ENCODE measurements at places on chromosomes 16 and 17. TPM values are rescaled to one million over a fixed set of nuclear protein-coding genes. Genes with fewer than 3 reads are reported as not detected.
A peak's percentile ranks its signal among the peaks of the same experiment; 100 is the strongest.

Gene DPEP2
- total RNA-seq, result 3.1 TPM

Gene ARHGAP44
- total RNA-seq, result 8.4 TPM

Gene ALOX12B
- total RNA-seq, result not detected

Gene C16orf54
- total RNA-seq, result 4.9 TPM

Gene FBXO39
- total RNA-seq, result not detected

Gene KATNB1
- total RNA-seq, result 14.5 TPM

Gene SLC16A13
- 6.5 TPM for total RNA-seq

Gene GPR142
- not detected for total RNA-seq

DNA sequence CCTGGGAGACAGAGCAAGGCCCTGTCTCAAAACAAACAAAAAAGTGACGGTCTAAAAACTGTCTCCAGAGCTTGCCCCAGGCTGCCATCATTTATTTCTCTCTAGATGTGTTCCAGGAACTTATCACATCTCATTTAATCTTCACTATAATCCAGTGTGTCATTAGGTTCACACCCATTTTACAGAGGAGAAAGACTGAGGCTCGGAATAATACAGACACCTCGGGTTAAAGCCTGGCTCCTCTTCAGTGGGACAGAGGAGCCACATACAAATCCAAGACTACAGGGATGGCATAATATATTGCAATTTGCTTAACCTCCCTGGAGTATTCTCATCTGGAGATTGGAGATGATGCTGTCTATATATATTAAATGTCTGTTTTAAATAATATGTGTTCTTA is 5.9 kb downstream of the PDILT start:
- peaks cover 12% of the 10 kb centered on the region for H3K4me1 ChIP-seq
- no peak overlapping the region for H3K27ac ChIP-seq
- no peak overlapping the region for H3K4me3 ChIP-seq

- DNase-seq, result no peak
- peak overlapping the region; percentile 88 for H3K27ac ChIP-seq
- H3K27me3 ChIP-seq, result no peaks in the 10 kb centered on the region
- no peak overlapping the region for H3K4me3 ChIP-seq
- no peaks in the 10 kb centered on the region for H3K4me1 ChIP-seq
- no peaks in the 10 kb centered on the region for H3K36me3 ChIP-seq
Observed at GRCh38 chr16:89489898-89490438, 393 bp downstream of the ANKRD11 start.

DNA sequence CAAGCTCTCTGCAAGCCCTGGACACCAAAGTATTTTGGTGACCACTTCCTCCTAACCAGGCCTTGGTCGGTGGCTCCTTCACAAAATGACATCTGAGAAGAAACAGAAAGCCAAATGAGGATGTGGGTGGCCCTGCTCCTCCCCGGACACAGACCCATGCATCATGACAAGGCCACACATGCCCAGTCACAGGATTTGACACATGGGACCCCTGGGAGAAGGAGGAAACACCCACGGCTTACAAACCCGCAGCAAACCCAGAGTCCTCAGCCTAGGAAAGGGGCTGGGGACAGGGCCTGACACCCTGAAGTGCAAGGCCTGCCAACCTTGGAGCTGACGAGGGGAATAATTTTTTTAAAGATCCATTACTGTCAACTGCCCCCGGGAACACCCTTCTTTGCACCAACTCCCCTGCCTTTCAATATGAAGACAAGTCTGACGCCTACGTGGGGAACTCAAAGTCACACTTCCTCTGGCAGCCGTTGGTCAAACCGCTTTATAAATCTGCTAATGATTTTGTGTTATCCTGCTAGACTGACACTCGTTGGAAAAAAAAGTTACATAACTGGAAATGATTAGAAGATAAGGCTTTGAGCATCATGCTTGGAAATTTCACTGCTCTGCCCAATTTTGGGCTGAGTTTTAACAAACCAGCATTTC is 41.3 kb downstream of the GAS7 start:
- no peak overlapping the region for H3K27ac ChIP-seq
- no peaks in the 10 kb centered on the region for H3K36me3 ChIP-seq
- H3K4me3 ChIP-seq, result no peak overlapping the region
- H3K4me1 ChIP-seq, result peaks cover 2% of the 10 kb centered on the region

- no peak overlapping the region for H3K4me3 ChIP-seq
- H3K36me3 ChIP-seq, result no peaks in the 10 kb centered on the region
- no peaks in the 10 kb centered on the region for H3K4me1 ChIP-seq
- no peak overlapping the region for H3K27ac ChIP-seq
- DNase-seq, result no peak
Observed at GRCh38 chr17:34665150-34665806, 85.9 kb downstream of the TMEM132E start.

GRCh38 chr17:39605492-39606433 is 2.0 kb downstream of the NEUROD2 start:
- H3K27me3 ChIP-seq, result peaks cover 62% of the 10 kb centered on the region
- no peak overlapping the region for H3K4me3 ChIP-seq
- H3K36me3 ChIP-seq, result no peaks in the 10 kb centered on the region
- no peaks in the 10 kb centered on the region for H3K4me1 ChIP-seq
- H3K27ac ChIP-seq, result no peak overlapping the region

DNA sequence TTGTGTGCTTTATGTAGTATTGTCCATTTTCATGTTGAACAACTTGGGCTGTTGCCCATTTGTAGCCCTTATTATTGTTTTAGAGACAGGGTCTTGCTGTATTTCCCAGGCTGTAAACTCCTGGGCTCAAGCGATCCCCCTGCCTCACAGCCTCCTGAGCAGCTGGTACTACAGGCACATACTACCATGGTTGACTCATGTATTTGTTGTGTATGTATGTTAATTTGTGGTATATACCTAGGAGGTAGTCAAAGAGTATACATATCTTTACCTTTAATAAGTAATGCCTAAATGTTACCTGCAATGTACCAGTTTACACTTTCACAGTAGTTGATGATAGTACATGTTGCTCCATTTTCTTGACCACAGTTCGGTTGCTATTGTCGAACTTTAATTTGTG is 18.1 kb downstream of the PPM1D start:
- no peaks in the 10 kb centered on the region for H3K36me3 ChIP-seq
- no peaks in the 10 kb centered on the region for H3K27me3 ChIP-seq
- H3K4me1 ChIP-seq, result no peaks in the 10 kb centered on the region
- H3K27ac ChIP-seq, result no peak overlapping the region
- H3K4me3 ChIP-seq, result no peak overlapping the region
- DNase-seq, result no peak

DNA sequence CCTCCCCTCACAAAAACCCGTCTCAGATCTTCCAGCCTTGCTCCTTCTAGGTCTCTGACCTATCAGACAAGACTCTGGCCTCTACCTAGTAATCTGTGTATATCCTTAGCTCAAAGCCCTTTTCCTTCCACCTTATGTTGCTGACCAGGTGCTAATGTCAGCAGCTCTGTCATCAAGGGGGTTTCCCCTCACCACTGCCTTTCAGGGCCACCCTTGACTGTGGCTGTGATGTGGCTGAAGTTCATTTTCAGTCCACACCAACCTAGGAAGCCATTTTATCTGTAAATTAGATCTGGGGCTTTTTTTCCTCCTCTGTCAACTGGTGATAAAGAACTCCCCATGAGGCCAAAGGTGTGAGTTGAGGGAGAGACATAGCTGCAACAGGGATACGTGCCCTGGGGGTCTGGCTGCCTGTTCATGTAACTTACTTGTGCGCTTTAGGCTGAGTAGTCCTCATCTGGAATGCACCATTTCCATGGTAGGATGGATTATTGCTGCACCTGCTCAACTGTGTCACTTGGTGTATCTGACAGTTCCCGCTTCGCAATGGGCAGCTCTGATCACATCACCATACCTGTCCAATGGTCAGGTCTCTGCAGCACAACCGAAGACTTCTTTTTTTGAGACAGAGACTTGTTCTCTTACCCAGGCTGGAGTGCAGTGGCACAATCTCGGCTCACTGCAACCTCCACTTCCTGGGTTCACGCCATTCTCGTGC is 14.7 kb upstream of the RUNDC3A start:
- H3K27ac ChIP-seq, result no peak overlapping the region
- no peaks in the 10 kb centered on the region for H3K4me1 ChIP-seq
- no peaks in the 10 kb centered on the region for H3K36me3 ChIP-seq
- DNase-seq, result no peak
- H3K27me3 ChIP-seq, result no peaks in the 10 kb centered on the region
- no peak overlapping the region for H3K4me3 ChIP-seq

DNA sequence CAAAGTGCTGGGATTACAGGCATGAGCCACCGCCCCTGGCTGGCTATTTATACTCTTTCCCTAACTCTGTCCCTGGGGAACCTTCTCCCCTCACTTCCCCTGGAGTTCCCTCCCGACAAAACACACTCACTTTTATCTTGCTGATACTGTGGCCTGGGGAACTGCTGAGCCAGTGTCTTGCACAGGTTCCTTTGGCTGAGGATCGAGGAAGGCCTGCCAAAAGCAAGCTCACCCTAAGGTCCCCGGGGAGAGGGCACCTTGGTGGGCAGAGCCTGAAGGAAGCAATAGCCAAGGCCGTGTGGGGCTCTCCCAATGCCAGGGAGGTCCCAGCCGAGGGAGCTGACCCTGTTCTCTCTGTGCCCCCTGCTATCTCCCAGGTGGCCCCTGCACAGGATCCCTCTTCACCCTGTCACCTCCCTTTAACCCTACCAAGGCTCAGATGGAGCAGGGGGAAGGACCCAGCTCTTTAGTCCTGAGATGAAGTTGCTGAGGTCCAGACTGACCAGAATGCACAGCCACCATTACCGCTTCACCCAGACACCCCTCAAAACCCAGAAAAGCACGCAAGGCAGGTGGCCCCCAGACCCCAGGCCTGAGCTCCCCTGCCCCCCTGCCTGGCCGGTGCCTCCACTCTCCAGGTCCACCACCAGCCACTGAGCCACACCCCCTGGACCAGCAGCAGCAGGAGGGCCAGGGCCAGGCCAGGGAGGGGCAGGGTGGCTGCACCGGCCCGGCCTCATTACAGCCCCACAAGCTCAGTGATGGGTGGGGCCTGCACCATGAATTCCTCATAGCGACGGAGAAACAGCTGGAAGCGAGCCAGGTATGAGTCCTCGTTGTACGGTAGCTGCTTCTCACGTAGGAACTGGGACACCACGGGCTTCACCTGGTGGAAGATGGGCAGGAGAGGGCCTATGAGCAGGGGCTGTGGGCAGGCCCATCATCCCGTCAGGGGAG is 5.1 kb upstream of the FDXR start:
- no peaks in the 10 kb centered on the region for H3K27me3 ChIP-seq
- no peaks in the 10 kb centered on the region for H3K36me3 ChIP-seq
- H3K4me1 ChIP-seq, result no peaks in the 10 kb centered on the region
- no peak for DNase-seq

DNA sequence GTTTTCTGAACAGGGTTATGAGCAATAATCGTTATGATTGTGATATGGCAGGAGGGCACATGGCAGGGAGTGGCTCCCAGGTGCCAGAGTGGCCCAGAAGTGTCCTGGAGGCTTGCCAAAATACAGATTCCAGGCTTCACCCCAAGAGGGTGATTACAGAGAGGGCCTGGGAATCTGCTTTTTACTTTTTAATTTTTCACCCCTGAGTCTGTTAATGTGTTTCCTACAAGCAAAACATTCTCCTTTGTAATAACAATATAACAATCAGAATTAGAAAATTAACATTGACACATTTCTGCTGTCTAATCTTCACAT is 212.4 kb downstream of the SNX29 start:
- no peak overlapping the region for H3K27ac ChIP-seq
- peaks cover 13% of the 10 kb centered on the region for H3K4me1 ChIP-seq
- H3K4me3 ChIP-seq, result no peak overlapping the region
- no peaks in the 10 kb centered on the region for H3K36me3 ChIP-seq
- DNase-seq, result no peak
- H3K27me3 ChIP-seq, result no peaks in the 10 kb centered on the region

DNA sequence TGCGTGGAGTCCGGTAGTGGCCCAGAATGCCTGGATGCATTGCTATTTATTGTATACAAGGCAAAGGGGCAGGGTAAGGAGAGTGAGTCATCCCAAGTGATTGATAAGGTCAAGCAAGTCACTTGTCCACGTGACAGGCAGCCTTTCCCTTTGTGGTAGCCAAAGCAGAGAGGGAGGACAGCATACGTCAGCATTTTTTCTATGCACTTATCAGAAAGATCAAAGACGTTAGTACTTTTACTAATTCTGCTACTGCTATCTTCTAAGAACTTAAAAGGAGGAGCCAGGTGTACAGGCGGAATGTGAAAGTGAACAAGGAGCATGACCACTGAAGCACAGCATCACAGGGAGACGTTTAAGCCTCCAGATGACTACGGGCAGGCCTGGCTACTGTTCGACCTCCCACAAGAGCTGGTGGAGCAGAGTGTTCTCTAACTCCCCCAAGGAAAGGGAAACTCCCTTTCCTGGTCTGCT is 47.9 kb upstream of the ARL4D start:
- no peak overlapping the region for H3K27ac ChIP-seq
- no peak overlapping the region for H3K4me3 ChIP-seq
- H3K36me3 ChIP-seq, result no peaks in the 10 kb centered on the region

GRCh38 chr16:69465083-69465721 is 40.8 kb downstream of the CYB5B start:
- H3K4me3 ChIP-seq, result no peak overlapping the region
- H3K36me3 ChIP-seq, result peaks cover 2% of the 10 kb centered on the region
- no peak for DNase-seq
- H3K4me1 ChIP-seq, result peaks cover 7% of the 10 kb centered on the region
- H3K27me3 ChIP-seq, result no peaks in the 10 kb centered on the region
- H3K27ac ChIP-seq, result no peak overlapping the region

DNA sequence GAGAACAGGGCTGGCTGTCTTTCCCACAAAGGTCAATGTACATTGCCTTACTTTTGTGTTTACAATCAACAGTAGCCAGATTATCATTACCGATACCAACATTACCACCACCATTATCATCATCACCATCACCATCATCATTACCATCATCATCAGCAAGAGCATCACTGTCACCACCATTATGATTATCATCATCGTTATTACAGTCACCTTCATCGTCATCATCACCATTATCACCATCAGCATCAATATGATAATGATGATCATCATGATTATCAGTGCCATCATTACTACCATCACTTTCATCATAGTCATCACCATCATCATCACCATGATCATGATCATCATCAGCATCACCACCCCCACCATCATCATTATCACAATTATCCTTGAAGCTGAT is 43.3 kb upstream of the RBFOX1 start:
- no peak overlapping the region for H3K27ac ChIP-seq
- DNase-seq, result no peak
- no peaks in the 10 kb centered on the region for H3K4me1 ChIP-seq
- no peak overlapping the region for H3K4me3 ChIP-seq

GRCh38 chr17:55200904-55201303 is 63.9 kb upstream of the HLF start:
- no peaks in the 10 kb centered on the region for H3K27me3 ChIP-seq
- H3K4me1 ChIP-seq, result no peaks in the 10 kb centered on the region
- no peak overlapping the region for H3K27ac ChIP-seq
- H3K36me3 ChIP-seq, result no peaks in the 10 kb centered on the region

GRCh38 chr16:11360641-11361373 is 15.5 kb downstream of the RMI2 start:
- no peaks in the 10 kb centered on the region for H3K36me3 ChIP-seq
- DNase-seq, result no peak
- H3K4me3 ChIP-seq, result no peak overlapping the region
- H3K27ac ChIP-seq, result peak overlapping the region; percentile 81
- no peaks in the 10 kb centered on the region for H3K27me3 ChIP-seq
